Germinal center (tissue), 1 donor: ENCODE measurements at places on chromosomes 3 and 15.

DNA sequence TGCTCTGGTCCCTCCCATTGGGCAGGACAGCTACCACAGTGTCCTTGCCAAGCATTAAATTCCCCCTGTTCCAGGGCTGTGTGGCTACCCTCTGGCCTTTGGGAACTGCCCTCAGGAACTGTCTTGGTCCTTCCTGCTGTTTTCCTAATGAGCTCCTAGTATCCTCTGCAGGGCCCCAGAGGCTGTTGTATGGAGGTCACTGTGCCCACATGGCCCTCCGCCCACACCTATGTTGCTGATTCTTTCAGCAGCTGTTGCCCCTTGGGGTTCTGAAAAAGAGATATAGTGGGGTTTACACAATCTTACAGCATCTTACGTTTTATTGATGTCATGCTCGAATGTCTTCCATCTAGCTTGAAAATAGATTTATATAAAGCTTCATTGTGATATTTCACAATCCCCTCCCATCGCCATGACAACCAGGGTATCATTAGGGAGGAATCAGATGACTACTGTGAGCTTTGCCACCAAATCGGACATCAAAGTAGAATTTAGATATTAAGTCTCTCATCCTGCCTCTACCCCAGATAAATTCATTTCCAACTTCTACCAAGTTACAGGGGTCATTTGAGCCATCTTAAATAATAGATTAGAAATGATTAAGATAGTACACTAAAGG, 97.1 kb upstream of the NR2E3 start:
- DNase-seq = no peak

DNA sequence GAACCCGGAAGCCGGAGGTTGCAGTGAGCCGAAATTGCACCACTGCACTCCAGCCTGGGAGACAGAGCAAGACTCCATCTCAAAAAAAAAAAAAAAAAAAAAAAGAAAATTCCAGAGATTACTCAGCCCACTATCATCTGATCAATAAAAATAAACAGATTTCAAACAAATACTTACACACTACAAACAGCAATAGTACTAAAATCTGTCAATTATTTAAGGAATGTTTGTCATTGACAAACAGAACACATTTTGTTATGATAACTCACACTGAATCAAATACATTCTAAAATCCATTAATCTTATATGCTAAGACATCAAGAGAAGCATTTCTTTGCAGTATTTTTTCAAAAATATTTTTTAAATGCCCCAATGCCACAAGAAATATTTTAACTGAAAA, 7.6 kb downstream of the MYO9A start:
- DNase-seq = no peak

DNA sequence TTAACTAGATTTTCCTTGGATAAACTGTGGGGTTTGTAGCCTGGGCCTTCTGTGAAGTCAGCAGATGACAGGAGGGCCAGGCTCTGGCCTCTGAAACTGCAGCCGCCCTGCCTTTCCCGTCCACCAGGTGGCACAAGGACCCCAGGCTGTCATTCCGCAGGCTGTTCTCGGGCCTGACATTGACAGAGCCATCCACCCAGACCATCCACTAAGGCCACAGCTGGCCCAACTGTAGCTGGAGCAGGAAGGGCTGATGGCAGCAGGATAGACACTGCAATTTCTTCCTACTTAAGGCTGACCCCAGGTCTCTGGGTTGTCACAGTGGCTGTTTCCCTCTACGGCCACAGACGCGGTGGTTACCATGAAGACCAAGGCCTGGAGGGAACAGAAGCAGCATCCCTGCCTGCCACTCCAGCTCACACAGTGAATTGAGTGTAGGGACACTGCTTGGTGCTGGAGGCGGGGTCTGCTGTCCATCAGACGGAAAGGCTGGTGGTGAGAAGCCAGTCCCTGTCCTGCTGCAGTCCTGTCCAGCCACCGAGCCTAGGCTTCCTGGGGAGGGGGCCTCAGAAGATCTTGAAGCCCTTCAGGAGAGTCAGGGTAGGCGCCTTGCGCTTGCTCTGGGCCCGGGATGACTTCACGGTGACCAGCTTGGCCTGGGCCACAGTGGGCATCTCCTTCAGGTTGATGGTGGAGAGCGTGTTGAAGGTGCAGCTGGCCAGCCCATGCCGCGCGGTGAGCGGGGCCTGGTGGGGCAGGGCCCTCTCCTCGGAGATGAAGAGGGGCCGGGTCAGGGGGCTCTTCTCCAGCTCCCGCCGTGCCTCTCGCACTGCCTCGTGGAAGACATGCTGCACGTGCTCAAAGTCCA, 9.4 kb downstream of the SLC51B start:
- DNase-seq = peak; percentile 78

DNA sequence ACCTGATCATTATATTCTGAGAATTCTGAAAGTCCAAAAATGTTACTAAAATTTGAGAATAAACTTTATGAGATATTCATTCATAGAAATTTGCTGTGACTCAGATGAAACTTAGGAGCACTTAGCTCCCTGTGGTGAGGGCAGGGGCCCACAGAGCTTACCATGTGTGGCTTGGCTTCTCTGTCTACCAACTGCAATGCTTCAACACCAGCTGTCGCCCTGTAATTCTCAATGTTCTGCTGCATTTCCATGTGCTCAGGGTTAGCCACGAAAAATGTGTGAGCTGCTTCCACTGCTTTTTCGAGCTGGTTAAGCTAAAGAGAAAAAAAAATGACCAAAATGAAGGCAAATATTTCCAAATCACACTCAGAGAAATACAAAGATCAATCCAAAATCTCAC, 125.6 kb downstream of the P3H2 start:
- no peak for DNase-seq

- peak; percentile 50 for DNase-seq
Measured at GRCh38 chr3:30643763-30644462, 37.5 kb downstream of the TGFBR2 start.

- no peak for DNase-seq
Measured at GRCh38 chr3:4655145-4656045, 162.2 kb downstream of the ITPR1 start.

GRCh38 chr3:3110299-3110630, at the start of gene IL5RA:
Gene IL5RA, minus strand, starts transcription at chr3:3110374. Its CDS starts 5,390 bp downstream, at chr3:3104984.
- DNase-seq = no peak

GRCh38 chr3:141124715-141125114, 73.6 kb downstream of the SPSB4 start:
- DNase-seq = no peak

- peak; percentile 6 for DNase-seq
Measured at GRCh38 chr3:170144437-170144843, 37.1 kb downstream of the PHC3 start.

GRCh38 chr15:58070801-58071418, 5.4 kb upstream of the ALDH1A2 start:
- DNase-seq = no peak

GRCh38 chr3:33768578-33769330, 29.7 kb upstream of the PDCD6IP start:
- DNase-seq = no peak

DNA sequence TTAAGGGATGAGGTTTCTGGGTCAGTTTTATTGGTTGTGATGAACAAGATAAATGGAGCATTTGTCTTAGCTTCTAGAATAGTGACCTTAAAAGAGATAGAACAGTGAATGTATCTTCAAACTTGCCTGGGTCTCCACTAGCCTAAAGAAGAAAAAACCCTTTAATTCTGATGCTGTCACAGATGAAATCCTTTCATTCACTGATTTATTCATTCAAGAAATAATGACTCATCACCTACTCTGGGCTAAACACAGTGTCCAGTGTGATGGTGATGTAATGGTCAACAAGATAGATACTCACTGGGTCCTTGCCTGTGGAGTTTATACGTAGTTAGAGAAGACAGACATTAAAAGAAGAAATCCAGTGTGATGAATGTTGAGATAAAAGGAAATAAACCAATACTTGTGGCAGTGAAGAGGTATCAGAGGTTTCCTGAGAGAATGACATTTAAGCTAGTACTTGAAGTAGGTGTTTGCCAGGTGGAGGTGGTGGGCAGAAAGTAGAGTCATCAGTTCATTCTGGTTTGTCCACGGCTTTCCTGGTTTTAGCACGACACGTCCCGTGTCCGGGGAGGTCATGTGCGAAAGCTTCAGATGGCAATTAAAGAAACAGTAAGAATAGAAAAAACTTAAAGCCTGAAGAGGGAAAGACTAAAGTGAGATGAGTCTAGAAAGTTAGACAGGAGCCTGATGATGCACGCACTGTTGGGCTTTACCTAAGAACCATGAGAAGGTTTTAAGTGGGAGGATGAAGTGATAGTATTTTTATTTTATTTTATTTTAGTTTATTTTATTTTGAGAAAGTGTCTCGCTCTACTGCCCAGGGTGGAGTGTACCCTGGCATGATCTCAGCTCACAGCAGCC, 18.5 kb downstream of the PAK2 start:
- no peak for DNase-seq

DNA sequence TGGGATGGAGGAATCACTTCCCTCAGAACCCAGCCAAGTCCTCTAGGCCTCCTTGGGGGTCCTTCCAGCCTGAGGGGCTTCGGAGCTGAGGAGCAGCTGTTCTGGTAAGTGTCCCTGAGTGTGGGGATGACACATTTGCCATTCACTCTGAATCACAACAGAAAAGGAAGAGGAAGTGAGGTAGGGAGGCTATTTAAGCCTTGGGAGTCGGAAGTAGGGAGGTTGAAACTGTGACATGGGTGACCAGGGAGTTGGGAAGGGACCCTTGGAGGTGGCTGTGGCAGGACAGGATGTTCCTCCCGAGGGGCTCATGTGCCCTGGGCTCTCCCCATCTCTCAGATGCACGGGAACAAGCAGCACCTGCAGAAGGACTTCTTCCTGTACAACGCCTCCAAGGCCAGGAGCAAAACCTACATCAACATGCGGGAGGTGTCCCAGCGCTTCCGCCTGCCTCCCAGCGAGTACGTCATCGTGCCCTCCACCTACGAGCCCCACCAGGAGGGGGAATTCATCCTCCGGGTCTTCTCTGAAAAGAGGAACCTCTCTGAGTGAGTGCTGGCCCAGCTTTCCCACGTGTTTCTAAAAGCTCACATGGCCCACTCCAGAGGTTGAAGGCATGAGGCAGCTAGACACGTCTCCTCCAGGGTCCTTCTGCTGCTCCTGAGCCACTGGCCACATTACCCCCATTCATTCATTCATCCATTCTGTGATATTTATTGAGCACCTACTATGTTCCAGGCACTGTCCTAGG, 43.3 kb downstream of the CAPN3 start:
- DNase-seq = no peak

DNA sequence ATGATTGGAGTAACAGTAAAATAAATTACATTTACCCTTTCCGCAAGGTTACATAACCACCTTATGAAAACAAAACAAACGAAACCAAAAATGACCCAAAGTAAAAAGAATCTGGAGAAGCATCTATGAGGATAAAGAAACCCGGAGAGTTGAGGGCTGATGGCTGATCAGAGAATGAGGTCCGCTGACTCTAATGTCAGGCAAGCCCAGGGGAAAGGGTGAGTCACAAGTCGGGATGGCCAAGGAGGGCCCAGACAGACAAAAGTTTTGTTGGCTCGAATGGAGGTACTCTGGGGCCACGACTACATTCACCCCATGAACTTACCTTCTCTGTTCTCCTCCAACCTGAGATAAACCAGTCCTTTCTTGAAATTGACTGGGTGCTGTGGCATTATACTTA, 95.7 kb downstream of the RORA start:
- no peak for DNase-seq

DNA sequence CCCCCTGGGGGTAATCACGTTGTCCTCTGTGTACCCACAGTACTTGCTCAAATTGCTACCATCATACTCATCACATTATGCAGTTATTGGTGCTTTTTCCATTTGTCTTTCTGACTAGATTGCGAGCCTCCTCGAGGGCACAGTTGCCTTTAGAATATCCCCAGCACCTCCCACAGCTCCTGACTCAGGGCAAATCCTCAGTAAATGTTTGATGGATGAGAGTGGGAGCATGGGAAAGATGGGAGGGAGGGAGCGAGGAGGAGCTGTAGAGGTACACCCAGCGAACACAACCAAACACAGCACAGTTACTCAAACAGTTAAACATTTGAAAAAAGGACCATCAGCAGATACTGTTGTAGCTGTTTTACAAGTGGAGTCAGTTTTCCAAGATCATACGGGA, 27.9 kb downstream of the SIDT1 start:
- no peak for DNase-seq

DNA sequence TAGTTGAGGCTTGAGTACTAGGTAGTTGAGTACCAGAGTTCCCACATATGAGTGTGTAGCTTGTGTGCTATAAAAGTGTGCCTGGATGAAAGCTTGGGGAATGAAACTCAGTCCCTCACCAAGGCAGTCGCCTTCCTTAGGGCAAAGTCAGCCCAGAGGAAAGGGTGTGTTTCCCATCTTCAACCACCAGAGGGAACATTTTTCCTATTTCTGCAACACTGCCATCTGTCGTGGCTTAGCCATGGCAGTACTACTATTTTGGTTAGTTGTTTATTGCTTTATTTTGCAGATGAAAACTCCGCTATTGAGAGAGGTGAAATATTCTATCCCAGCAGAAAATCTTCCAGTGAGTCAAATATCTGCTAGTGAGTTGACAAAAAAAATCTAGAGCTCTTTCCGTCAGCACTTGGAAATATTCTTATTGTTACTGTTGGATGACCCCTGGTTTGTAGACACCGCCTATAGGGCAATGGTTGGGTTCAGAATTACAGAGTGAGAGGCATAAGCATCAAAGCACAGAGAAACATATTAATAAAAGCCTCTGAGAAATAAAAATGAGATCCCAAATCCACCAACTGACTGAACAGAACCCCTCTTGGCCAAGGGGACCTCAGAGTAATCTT, 239.9 kb downstream of the CPNE4 start:
- DNase-seq = peak; percentile 30

DNA sequence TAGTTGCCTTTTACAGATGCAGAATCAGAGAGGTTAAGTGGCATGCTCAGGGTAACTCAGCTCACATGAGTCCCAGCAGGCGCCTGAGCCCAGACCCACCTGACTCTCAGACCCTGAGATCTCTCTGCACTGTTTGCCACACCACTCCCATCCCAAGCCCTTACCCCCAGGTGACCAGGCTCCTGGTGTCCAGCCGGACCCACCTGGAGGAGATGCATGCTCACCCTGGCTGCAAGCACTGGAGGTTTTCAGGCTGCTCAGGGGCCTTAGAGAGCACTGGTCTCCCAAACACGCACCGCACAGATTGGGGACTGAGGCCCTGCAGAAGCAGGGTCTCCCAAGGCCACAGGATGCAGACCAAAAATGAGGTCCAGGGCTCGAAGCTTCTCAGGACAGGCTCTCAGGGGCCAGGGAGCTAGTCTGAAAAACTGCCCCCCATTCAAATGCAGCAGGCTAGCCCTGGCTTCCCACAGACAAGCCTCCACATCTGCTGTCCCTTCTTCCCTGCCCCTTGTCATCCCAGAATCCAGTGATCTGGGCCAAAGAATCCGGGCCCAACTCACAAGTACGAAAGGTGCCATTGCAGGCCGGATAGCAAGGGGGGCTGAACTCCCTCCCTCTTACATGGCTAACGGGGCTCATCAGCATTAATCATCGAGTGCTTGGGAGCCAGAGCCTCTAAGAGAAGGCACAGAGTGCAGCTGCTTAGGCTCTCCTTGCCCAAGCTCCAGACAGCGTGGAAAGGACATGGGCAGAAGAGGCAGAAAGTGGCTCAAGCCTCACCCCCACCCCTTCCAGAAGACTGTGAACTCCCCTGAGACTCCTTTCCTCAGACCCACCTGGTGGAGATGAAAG, 90.2 kb upstream of the PRR20G start:
- DNase-seq = no peak
